ENCODE measurements at places on chromosomes 13 and 19.

DNA sequence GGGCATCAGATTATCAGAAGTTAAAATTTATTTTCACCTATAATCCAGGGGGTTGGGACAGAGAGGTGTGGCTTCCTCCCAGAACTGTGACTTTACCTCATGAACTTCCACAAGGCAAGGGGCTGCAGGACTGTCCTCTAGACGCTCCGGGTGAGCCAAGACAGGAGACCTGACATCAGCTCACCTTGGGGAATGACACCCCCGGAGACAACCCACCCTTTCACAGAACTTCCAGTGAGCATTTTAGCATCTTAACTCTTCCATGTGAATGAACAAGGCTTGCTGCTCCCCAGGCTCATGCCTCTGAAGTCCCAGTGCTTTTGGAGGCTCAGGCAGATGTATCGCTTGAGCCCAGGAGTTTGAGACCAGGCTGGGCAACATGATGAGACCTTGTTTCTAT lies 29.4 kb upstream of the TFDP1 start:
- DNase-seq = no peak

GRCh38 chr13:99657848-99658260 lies 156.6 kb downstream of the TM9SF2 start:
- DNase-seq = no peak

GRCh38 chr19:43504426-43505185 lies at the start of gene PHLDB3:
PHLDB3 (minus strand) TSS chr19:43504746; CDS start chr19:43504118, 628 bp downstream.
- peak; percentile 38 for DNase-seq

GRCh38 chr13:63972328-63972727 lies 2556.7 kb upstream of the PCDH20 start:
- no peak for DNase-seq

DNA sequence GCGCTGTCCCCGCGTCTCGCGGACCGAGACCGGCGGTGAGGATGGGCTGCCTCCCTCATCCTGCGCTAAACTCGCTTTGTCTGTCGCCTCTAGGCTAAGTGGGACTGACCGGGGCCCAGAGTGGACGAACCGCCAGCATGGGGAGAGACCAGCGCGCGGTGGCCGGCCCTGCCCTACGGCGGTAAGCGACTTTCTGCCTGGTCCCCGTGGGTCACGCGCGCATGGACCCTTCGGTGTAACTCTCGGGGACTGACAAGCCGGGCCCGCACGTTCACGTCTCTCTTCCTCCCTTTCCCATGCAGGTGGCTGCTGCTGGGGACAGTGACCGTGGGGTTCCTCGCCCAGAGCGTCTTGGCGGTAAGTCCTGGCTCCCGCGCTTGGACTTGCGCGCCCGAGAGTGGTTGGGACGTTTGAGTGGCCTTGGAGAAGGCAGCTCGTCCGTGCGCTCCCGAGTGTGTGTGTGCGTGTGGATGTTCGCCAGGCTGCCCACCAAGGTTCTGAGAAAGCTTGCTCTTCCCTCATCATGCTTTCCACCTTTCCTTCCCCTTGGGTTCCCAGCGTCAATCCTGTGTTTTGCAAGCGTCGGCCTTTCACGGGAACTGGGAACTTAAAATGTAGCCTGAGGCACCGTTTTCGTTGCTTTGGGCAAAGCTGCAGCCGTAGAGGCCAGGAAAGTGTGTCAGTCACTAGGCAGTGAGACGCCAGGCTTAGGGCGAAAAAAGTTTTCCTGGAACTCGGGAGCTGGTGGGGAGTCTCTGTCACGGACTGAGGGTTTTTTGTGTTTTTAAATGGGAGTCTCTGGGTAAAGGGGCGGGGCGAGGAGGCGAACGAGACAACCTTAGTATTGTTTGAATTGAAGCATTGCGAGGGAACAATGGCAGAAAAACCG lies 927 bp downstream of the COL4A2 start:
- no peak for DNase-seq

DNA sequence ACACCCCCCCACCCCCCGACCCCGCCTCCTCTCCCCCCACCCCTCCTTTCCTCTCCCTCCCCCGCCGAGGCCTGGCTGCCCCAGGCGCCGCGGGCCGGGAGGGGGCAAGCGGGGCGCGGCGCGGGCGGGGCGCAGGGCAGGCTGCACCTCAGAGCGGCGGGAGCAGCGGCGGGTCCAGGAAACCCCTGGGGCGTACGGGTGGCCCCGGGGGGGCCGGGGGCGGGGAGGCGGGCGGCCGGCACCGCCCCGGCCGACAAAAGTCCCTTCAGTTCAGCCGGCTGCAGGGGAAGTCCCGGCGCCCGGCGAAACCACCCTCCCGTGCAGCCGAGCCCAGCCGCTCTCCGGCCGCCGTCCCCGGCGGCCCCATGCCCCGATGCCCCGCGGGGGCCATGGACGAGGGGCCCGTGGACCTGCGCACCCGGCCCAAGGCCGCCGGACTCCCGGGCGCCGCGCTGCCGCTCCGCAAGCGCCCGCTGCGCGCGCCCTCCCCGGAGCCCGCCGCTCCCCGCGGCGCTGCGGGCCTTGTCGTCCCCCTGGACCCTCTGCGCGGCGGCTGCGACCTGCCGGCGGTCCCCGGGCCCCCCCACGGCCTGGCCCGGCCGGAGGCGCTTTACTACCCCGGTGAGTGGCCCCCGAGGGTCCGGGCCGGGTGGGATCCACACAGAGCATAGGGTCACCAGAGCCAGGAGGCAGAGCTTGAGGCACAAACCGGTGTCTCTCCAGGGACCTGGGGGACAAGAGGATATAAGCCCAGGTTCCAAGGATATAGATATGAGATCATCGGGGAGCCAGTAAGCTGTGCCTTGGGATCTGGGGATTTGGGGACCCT lies at the start of gene BCL3:
BCL3 (plus strand) TSS at position 283 of the 829 bp plus-strand sequence; CDS start at position 366, 83 bp downstream.
- DNase-seq = peak; percentile 51

DNA sequence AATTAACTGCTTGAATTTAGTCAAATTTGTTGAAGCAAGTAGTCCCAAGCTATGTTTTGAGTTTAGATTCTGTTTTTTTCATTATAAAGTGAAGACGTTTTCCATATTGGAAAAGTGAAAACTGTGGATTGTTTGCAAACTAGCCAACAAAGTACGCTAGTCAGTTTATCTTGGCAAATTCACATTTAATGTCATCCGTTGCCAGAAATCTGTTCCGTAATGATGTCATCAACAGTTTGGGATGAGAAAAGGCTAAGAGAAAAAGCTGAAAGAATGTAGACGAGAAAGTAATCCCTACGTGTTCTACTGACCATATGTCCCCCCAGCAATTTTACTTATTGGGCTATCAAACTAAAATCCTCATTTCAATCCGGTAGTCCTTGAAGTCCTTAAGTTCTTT lies 419.6 kb downstream of the GPC6 start:
- no peak for DNase-seq

DNA sequence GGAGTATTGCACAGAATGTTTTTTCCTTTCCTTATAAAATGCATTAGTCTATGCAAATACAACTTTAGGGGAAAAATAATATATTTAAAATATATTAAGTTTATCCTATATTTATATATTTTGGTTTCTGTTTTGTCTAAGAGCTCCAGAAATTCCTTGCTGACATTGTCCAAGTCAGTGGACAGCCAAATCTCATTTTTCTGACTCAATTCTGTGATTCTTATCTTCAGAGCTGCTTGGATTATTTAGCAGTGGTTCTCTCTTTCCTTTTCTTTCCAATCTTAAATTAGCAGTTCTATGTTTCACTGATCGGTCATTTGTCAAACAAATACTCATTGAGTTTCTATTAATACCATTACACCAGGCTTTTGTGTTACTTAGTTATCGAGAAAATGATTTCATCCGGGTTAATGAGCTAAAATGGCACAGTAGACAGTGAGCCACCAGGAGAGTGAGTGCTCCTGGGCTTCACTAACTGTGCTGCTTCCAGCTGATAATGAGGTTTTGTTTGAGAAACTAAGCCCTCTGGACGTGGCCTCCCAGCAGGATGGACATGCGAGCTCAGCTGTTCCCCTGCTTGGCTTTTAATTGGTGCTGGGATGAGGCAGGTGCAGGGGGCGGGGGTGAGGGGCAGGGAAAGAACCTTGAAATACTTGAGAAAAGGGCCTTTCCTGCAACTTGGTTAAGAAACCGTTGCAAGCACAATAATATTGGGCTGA lies 44.0 kb downstream of the ATP11A start:
- DNase-seq = no peak

DNA sequence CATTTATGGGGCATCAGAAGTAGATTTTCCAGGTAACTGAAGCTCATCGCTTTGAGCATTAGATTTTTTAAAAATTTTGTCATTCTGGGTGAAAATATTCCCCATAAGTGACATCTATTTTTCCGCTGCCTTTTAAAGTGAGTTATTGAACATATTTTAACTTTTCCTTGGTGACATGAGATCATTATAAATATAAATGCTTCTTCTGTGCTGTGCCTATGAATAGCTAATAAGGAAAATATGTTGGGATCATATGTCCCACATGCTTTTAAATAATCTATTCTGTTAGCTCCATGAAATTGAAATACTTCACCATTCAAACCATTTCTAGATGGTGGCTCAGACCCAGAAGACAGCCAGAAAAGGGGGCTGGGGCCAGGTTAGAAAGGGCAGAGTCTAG lies 14.1 kb downstream of the ATP7B start:
- no peak for DNase-seq

- DNase-seq = no peak
Observed at GRCh38 chr19:13872695-13873389, 4.1 kb upstream of the NANOS3 start.

DNA sequence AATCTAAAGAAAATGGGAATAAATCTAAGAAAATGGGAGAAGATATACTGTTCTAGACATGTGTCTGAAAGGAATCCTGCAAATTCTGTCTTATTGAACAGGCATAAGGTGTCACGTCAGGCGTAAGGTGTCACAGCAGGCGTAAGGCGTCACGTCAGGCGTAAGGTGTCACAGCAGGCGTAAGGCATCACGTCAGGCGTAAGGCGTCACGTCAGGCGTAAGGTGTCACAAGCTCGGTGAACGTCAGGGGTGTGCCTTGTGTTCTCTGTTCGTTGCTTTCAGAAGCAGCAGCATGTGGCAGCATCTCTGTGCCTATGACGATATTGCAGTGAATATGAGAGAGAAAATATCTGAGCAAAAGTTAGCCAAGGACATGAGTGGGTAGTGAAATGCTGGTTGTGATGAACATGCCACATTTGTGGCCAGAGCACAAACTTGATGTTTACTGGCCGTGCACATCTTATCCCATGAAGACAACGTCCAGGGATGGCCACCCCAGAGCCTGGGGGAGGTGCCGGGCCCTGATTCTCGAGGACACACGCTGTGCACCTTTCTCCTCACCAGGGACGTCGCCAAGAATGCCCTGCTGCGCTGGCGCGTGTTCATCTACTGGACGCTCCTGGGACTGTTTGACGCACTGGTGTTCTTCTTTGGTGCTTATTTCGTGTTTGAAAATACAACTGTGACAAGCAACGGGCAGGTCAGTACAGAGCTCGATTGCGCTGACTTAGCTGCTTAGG lies 107.0 kb upstream of the MCF2L start:
- DNase-seq = no peak

DNA sequence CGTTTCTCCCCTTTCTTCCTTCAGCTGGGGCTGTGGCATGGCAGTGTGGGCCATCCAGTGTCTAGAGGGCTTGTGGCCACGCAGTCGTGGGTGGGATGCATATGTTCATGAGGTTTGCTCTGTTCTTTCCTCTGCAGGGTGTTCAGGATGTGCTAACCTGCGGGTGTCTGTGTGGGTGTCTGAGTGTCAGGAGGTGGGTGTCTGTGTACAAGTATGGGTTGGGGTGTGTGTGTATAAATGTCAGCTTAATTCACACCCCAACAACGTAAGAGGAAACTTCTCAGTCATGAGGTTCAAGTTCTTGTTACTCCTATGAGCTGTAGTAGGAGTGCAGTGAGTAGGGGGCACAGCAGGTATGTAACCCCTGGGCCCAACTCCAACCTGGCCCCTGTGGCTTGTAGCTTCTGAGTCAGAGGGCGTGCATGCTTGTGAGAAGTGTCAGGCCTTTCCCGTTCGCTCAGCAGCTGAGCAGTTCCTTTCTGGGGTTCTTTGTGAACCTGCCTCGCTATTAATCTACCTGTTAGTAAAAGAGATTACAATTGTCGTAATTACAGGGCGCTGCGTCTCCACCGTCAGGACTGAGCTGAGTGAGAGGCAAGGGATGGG lies 49.1 kb downstream of the NFIX start:
- no peak for DNase-seq

DNA sequence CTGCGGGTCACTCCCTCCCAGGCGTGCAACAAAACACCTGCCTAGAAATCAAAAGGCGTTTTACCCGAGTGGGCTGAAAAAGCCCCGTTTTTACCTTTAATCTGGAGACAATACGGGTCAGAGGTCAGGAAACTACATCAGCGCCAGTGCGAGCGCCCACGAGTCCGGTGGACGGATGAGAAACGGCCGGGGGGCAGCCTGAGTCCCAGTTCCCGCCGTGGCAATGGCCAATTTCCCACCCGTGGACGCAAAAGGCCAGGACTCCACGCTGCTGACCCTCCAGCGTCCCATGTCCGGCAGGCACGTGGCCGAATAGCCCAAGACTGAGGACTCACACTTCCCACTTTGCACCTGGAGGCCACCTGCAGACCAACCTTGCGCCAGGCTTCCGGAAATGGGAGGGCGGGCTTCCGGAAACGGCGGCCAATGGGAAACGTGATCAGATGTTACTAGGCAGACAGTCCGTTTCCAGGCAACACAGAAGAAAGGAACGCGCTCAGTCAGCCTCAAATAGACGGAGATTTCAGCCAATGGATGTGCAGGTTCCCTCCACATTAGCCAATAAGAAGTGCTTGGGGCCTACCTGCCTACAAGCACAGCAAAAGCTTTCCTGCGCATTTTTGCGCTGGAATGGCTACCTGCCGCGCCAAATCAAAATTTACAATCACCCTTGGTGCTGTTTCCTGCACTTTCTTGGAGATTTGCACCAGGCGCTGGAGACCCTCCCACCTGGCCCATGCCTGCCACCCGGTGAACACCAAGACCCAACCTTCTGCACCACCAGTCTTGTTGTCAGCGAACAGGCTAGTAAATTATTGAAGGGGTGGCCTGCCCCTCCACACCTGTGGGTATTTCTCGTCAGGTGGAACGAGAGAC lies 47.4 kb downstream of the ZFP14 start:
- DNase-seq = peak; percentile 35

- DNase-seq = no peak
Observed at GRCh38 chr13:97761796-97762540, 191.5 kb upstream of the IPO5 start.

DNA sequence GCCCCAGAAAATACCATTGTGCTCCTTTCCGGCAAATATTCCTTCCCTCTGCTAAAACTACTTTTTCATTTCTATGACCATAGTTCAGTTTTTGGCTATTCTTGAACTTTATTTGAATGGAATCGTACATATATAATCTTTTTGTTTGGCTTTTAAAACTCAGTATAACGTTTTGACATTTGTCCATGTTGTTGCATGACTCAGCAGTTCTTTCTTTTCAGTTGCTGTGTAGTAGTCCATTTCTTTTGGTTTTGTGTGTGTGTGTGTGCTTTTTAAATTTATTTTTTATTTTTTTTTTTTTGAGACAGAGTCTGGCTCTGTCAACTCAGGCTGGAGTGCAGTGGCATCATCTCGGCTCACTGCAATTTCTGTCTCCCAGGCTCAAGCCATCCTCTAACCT lies 35.0 kb downstream of the ITM2B start:
- no peak for DNase-seq

All from stimulated activated CD4-positive, alpha-beta T cell treated with anti-CD3 and anti-CD28 coated beads, Interleukin-12 subunit alpha, Interleukin-12 subunit beta, amount 100 ng/mL, for 24 hours (primary cell).